NCI-H510A treated with DMSO at 0.1 percent for 48 hours (cell line): ENCODE measurements at places on chromosomes 1 and 21.
A peak's percentile ranks its signal among the peaks of the same experiment; 100 is the strongest.

GRCh38 chr1:24294228-24294672 is 24.9 kb upstream of the GRHL3 start:
- no peak for DNase-seq

DNA sequence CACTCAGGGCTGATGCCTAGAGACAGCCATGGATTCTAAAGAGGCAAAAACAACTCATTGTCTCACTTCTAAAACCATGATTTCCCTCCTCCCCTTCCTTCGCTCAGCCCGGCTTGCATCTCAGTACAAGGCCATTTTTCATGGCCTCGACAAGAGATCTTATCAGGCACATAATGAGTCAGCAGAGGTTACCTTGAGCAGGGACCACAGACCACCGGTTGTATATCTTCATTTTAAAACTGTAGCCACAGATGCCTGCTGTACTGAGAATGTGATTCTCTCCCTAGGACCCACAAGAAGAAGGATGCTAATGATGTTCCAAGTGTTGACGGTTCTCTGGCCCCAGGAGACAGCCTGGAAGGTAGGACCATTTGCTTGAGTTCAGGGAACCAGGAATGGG is 331.9 kb downstream of the AJAP1 start:
- DNase-seq, result no peak

GRCh38 chr1:184803180-184803492 is 48.5 kb upstream of the EDEM3 start:
- no peak for DNase-seq

GRCh38 chr1:145716641-145717345 is 2.5 kb upstream of the CD160 start:
- DNase-seq, result no peak

- no peak for DNase-seq
These were observed 3.8 kb upstream of the TINAGL1 start for GRCh38 chr1:31572323-31573104.

- DNase-seq, result peak; percentile 40
These were observed 85.0 kb upstream of the AK4 start for GRCh38 chr1:65063025-65063424.

DNA sequence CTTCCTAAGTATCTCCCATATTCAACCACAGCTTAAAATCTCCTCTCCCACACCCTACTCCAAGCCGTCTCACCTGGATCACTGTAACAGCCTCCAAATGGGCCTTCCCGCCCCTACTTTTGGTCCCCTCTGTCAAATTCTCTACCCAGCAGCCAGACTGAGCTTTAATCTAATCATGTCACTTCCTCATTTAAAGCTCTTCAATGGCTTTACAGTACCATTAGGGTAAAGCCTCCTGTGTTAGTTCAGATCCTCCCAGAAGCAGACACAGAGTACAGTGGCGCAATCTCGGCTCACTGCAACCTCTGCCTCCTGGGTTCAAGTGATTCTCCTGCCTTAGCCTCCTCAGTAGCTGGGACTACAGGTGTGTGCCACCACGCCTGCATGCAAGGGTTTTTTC is 46.8 kb upstream of the PSEN2 start:
- DNase-seq, result no peak

DNA sequence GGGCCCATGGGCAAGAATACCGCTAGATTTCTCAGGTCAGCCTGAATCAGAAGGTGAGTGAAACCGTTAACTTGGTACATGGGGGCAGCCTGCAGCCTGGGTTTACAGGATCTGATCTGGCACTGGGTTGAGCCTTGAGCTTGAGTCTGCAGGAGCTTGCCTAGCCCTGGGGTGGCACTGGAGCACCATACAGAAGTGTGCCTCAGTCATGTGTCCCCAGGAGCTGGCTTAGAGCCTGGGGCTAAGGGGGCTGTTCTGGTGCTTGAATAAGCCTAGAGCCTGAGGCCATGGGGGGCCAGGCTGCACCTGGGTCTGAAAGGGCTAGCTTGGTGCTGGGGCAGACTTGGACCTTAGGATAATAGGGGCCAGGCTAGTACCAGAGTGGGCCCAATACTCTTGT is 457.2 kb upstream of the PBX1 start:
- DNase-seq, result no peak

- no peak for DNase-seq
These were observed 178.8 kb upstream of the PDE4B start for GRCh38 chr1:65613884-65614283.

DNA sequence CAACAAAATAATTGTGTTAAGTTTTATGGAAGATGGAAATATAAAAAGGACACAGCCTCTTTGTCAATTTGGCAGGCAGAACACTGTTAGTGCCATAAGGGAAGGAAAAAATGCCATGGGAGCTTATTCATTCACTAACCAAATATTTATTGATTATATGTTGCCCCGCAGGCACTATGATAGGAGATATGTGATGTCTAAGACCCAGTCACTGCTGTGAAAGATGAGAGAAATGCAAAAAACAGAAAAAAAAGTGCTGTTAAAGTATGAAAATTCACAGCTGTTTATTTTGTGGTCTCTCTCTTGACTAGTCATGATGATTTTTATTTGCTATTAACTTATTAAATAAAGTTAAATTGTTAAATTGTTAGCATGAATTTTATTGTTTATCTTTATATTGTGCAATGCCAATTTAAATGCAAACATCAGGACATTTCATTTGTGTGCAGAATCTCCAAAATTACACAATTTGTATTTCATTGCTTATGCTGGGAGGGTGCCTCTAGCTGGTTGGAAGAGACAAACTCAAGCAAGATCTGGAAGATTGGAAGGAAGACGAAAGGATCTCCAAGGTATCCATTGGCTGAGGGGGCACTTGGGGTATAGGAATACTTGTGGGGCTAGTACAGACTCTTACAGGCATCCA is 17.8 kb upstream of the PTGFR start:
- no peak for DNase-seq

DNA sequence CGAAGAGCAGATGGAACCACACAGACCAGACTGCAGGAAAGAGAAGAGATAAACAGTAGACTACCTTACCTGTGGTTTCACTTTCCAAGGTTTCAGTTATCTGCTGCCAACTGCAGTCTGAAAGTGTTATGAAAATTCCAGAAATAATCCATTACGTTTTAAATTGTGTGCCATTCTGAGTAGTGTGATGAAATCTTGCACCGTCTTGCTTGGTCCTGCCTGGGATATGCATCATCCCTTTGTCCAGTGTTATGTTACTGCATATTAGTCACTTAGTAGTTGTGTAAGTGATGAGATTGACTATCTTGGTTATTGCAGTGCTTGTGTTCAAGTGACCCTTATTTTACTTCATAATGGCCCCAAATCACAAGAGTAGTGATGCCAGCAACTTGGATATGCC is 33.9 kb downstream of the DNAJC6 start:
- no peak for DNase-seq

DNA sequence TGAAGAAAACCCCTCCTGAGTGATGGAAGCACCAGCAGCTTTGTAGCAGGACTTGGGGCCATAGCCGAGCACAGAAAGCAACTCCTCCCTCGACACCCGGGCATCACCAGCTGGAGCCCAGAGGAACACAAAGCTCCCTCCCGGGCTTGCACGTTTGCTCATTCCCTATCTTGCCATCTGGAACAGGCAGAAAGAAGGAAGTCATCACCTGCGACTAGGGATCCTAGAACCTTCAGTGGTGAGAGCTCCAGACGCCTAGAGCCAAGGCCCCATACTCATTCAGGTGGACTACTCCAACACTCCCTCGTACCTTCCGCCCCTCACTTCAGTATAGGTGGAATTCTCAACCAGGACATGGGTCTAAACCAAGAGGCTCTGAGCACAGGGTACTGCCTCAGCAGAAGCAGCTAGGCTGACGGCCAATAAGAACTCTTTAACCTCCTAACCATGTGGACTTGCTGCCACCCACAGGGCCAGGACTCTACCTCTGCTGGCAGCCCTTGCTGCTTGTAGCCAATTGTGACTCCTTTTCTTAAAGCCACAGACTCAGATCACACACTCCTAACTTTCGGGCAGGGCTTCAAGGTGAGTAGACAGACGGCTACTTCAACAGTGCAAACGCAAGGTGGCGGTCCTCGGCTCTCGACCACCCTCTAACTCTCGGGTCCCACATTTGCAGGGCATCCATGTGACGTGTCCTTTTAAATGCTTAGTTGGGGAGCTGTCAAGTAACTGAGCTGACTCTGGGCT is 65.4 kb downstream of the NPHP4 start:
- DNase-seq, result no peak

GRCh38 chr1:7298145-7298544 is 473.0 kb upstream of the VAMP3 start:
- no peak for DNase-seq

DNA sequence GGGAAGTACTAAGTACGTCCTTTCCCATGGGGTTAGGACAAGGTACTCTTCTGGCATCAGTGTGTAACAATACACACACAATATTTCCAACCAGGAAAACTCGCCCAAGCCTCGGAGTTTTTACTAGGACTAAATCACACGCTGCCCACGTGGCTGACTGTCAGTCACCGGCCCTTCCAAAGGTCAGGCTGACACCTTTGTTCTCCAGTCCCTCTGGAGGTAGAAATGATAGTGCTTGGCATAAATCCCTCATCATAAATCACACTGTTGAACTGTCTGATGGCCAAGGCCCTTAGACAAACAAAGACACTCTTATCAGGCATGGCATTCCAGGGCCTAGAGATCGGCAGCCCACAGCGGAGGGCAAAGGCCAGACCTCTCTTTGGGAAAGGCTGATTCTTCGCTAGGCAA is 16.9 kb upstream of the SLAMF9 start:
- DNase-seq, result no peak

DNA sequence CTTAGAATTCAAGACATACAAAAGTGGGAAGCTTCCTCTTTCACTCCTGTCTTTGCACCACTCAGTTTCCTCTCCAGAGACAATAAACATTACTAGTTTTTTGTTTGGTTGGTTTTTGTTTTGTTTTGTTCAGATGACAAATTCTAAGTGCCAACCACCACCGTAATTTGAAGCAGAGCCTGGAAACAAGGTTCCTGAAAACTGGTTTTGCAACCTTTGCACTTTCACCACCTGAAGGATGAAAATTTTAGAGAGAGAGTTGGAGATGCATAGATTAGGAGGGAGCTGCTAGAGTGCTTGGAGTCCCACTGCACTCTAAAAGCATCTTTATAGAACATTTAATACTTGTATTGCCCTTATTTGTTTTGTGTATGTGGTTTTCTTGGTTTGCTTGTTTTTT is 20.2 kb upstream of the MGST3 start:
- no peak for DNase-seq

DNA sequence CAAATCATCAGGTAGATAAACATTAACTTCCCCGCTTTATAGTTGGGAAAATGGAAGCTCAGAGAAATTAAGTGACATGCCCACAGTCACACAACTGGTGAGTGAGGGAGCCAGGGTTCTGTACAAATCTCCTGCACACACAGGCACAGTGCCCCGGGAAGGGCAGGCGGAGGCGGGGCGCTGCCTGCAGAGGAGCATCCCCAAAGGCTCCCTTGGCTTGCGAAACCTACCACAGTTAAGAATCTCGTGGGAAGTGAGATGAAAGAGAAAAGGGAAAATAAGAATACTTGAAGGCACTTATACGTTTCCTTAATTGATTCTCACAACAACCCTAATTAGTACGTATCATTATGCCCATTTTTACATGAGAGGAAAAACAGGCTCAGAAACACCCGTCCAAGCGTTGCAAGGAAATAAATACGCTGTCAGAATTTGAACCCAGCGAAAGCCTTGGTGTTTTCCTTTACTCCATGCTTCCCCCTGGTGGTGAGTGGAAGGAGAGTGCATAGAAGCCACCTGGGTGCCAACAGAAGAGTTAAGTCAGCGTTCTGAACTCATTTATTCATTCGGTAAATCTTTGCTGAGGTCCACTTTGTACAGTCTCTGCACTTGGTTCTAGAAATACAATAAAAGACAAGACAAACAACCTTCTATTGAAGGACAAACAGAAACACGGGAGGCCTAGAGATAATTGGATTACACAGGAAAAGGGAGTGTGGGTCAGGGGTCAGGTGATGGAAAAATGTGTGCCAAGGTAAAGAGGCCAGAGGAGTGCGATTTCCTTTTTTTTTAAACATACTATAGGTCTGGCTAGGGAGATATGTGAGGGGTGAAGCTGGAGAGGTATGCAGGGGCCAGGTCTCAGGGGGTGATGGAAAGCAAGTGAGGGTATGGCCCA is 28.4 kb downstream of the ACP6 start:
- DNase-seq, result peak; percentile 50

- DNase-seq, result no peak
These were observed 478 bp downstream of the C2CD2 start for GRCh38 chr21:41953249-41953830.

DNA sequence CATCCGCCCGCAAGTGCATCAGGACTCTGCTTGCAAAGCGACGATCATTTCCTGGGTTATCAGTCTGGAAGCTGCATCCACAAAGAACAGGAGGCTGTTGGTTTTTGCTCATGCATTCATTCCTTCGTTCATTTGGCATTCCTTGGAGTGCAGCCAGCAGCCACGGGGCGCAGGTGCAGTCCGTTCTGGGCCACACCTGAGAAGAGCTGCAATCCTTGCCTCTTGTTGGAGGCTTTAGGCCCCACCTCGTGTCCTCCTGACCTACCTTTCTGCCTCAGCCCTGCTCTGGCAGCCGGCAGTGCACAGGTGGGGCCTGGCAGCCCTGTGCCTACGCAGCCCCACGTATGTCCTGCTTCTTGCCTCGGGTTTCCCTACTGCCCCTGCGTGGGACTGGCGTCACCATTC is 19.6 kb upstream of the C2CD2 start:
- no peak for DNase-seq
